ENCODE measurements at places on chromosomes 12 and 14. TPM values are rescaled to one million over a fixed set of nuclear protein-coding genes. Genes with fewer than 3 reads are reported as not detected.

Gene RFX4
- polyA plus RNA-seq, result not detected

Gene KRT82
- not detected for polyA plus RNA-seq

Gene SLC7A7
- polyA plus RNA-seq, result 0.98 TPM

Gene GYS2
- 12.2 TPM for polyA plus RNA-seq

Data from esophagus (tissue), 2 donors.